ENCODE measurements at places on chromosomes 4 and X.
A peak's percentile ranks its signal among the peaks of the same experiment; 100 is the strongest.

- no peak for DNase-seq
Observed at GRCh38 chr4:140697709-140698560, 58.2 kb downstream of the TBC1D9 start.

GRCh38 chr4:53479736-53480525, 102.5 kb downstream of the FIP1L1 start:
- DNase-seq: no peak

DNA sequence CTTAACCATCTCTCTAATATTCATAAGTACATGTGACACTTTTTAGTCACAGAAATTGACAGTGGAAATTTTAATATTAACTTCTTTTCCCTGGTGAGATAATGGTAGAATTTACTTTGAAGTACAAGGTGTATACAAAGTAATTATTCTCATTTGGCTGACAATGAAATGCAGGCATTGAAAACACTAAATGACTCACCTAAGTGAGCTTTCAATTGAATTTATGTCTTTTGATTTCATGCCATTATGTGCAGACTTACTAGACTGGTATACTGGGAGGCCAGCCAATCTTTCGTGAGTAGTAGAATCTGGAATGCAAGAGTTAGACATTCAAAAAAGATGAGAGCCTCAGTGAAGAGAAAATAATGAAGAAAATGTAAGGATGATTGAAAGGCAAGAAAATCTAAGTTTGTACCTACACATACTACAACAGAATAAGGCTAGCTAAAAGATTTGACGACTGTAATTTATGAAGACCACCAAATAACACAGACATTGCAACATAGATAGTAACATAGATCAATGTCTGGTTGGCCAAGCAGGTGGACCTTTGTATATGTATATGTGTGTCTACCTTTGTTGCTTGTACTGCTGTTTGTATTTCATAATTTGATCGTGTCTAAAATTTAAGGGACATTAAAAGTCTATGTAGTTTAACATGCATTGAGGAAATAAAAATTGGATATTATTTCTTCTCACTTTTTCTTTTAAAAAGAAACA, 459.7 kb downstream of the IL15 start:
- no peak for DNase-seq

DNA sequence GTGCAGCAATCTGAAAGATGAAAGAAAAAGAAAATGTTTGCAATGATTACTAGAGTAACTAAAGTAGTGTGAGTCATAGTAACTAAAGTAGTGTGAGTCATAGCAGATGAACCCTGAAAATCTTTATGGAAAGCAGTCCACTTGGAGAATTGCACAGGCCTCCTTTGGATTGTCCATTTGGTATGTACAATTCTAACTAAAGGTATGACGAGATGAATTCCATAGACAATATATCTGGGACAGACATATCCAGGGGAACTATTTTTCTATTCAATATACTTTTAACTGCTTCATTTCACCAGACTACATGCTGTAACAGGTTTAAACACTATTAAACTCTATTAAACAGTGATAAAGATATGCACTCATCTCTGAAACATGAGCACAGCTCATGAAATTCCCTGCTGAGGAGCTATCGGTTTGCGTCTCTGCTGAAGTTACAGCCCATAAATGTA, 798.7 kb downstream of the PCDH7 start:
- no peak for DNase-seq

- peak; percentile 35 for DNase-seq
Observed at GRCh38 chr4:67575232-67576058, 16.9 kb downstream of the STAP1 start.

DNA sequence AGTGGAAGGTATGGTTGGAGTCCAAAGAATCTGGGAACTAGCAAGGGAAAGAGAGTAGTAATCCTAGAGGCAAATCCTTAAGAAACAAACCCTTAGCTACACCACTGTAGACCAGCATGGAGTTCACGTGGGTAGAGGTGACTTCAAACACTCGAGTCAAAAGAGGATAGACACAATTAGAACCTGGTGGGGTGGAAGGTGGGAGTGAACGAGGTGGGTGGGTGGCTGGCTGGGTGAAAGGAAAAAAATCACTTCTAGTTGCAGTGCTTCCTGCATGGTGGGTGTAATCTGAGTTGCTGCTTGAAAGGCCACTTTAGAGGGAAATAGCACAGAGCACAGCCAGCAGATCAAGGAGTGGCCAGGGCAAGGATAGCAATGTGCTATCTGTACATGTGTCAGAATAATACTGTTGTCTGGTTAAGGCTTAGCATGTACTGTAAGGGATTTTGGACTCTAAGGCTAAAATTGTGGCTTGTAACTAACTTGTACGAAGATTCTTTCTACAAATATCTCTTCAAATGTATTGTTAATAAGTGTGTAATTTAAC, 356.2 kb downstream of the GRIA2 start:
- no peak for DNase-seq

GRCh38 chrX:144798972-144799371, 448.3 kb upstream of the SPANXN1 start:
- no peak for DNase-seq

- no peak for DNase-seq
Observed at GRCh38 chrX:12910423-12911121, 4.2 kb downstream of the TLR8 start.

DNA sequence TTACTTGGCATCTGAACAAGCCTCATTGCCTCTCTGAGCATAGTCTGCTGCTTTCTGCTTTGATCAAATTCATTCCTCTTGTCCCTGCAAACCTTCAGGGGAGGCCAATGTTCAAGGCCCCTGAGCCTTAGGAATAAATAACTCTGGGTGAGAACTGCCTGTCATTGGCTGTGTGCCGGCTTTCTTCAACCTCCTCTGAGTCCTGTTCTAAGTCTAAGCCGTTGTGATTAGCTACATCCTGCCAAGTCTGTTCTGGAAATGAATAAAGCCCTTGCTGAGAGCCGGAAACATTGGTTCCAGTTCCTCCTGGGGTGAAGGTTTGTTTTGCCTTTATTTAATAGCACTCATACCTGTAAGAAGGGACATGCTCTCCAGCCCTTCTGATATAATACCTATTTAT, 13.8 kb downstream of the RNF4 start:
- no peak for DNase-seq

- no peak for DNase-seq
Observed at GRCh38 chrX:21798677-21799219, 40.7 kb upstream of the MBTPS2 start.

DNA sequence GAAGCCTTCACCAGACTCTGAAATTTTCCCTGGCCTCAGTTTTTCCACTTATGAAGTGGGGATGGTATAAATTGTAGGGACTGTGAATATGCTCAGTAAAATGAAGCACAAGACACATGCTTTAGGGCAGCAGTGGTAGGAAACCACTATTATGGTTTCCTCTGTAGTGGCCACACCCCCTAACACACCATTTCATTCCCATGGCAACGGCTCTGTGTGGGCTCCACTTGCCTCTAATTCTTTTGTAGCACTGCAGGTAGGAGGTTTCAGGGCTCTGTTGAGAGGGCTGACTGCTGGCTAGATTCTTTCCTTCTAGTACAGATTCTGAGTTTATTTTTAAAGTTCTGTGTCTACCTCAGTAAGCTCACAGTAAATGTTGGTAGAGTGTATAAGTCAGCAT, 3.5 kb upstream of the VMA21 start:
- no peak for DNase-seq

DNA sequence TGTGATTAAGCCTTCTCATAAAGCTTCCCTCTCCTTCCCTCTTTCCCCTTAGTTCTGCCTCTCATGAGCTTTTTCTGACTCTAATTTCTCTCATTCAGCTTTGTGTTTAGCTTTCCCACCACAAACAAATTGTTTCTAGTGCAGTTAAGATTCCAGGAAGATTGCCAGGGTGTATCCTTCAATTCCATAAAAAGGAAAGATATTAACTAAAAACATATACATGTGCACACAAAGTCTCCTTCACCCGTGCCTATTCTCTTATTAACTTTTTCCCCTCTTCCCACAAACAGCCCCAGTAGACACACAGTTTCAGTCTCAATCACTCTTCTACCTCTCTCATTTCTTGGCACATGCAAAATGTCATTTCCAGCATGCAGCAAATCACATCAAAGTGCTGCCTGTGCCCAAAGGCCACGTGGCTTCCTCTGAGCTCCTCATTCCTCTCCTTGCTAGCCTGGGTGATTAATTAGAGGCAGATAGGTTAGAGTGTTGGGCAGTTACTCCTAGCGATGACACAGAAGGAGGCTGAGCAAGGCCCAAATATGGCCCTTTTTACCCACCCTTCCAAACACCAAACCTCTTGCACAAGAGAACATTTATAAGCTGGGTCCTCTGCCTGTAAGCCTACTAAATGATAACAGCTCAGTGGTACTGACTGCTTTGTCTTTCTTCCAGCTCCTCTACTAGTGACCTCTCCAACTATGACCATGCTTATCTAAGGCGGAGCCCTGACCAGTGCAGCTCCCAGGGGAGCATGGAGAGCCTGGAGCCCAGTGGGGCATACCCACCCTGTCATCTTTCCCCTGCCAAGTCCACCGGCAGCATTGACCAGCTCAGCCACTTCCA, 159.6 kb downstream of the SOWAHB start:
- no peak for DNase-seq

DNA sequence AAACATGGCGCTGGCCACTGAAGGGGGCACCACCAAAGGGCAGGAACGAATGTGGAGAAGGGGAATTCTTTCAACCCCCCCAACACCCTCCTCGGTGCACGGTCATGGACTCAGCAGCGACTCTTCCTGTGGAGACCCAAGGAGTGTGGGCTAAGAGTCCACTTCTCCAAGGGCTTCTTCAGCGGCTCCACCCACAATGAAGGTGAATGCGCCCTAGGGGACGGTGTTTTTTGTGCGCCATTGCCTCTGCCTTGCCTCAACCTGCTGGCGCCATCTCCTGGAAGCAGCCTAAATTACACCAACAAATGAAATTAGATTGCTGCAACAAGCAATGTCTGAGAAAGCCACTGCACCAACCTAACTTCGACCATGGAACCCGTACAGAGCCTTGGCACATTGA, 169.2 kb upstream of the MAGEB18 start:
- DNase-seq: peak; percentile 0

- DNase-seq: no peak
Observed at GRCh38 chr4:184699941-184700340, 34.0 kb downstream of the CENPU start.

- DNase-seq: no peak
Observed at GRCh38 chr4:113869743-113870375, 108.3 kb upstream of the CAMK2D start.

DNA sequence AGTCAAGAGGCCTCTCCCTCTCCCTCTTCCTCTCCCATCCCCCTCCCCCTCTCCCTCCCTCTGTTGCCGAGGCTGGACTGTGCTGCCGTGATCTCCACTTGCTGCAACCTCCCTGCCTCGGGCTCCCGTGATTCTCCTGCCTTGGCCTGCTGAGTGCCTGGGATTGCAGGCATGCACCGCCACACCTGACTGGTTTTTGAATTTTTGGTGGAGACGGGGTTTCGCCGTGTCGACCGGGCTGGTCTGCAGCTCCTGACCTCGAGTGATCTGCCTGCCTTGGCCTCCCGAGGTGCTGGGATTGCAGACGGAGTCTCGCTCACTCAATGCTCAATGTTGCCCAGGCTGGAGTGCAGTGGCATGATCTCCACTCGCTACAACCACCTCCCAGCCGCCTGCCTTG, 165.1 kb downstream of the CENPC start:
- no peak for DNase-seq

DNA sequence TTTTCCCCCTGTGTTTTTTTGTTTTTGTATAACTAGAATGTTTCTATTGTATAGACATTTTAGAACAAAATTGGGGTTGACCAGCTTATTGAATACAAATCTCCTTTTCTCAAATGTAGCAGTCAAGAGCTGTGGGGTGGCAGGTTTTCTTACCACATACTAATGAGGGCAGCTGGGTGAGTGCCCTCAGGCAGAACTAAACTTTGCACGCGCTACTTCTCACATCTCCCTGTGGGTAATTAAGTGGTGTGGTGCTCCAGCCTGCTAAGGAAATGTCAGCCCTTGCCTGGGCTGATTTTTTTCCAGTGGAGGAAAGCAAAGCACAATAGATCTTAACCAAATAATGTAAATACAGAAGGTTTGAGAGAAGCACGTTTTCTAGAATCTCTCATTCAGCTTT, 717.6 kb upstream of the TENM3 start:
- DNase-seq: no peak

- DNase-seq: peak; percentile 47
Observed at GRCh38 chr4:158710814-158711213, 12.4 kb downstream of the PPID start.

GRCh38 chrX:2242326-2242725, 258.4 kb downstream of the DHRSX start:
- DNase-seq: no peak

DNA sequence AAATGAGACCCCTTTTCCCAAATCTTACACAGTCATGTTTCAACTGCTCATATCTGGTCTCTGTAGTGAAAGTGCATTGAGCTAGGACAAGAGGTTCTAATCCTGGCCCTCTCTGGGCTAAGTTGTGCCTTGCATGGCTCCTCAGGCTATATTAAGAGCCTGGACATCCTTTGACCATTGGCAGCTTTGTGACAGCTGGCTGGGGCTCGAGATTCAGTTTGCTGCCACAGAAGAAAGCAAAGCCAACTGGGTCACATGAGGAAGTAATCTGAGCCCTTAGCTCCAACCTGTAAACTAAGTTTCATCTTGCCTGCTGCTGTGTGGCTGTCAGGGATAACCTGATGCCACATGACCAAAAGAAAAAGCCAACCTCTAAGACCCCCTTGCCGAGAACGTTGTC, 51.8 kb upstream of the JADE1 start:
- DNase-seq: no peak

DNA sequence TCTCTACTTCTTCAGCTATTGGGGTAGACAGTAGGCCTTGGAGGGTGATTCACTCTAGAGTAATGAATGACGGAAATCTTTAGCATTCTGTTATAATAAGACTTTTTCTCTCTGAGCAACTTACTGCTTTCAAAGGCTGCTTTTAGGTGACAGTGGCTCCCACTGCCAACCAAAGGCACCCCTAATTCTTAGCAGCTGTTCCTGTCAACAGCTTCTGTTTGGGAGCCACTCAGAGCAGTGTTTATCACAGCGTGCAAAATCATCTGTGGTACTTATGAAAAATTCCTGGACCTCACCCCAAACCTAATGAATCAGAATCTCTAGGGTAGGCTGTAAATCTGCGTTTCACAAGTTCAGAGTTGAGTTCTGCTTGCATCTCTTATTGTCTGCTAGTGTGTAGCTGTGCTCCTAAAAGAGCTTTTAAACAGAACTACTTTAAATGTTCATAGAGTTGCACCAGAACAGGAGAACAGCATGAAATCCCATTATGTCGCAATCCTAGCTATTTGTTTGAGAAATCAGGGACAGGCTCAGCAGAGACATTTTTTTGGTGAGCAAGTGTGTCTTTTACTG, 52.8 kb upstream of the POU4F2 start:
- no peak for DNase-seq

DNA sequence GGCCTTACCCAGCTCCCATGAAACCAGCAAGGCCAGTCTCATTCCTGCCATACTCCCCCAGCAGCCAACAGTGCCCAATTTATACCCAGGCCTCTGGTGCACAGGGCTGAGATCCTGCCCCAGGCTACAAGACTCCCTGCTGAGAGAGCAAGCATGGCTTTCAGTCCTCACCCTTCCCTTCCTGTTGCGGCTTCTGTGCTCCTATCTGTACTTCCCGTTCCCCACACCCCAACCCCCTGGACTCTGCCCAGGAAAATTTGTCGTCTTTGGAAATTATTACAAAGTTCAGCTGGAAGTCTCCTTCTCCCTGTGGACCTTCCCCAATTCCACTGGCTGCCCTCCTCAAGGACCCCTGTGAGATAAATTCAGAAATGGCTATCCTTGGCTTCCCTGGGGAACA, 84.1 kb upstream of the GK2 start:
- DNase-seq: no peak

- no peak for DNase-seq
Observed at GRCh38 chr4:3239303-3239702, 9.7 kb upstream of the MSANTD1 start.

- peak; percentile 13 for DNase-seq
Observed at GRCh38 chr4:122458625-122459024, 2.1 kb upstream of the IL2 start.

- DNase-seq: no peak
Observed at GRCh38 chr4:88185906-88186305, 27.5 kb upstream of the ABCG2 start.

Data from erythroblast (primary cell).